ENCODE measurements at places on chromosomes 12 and 14.

DNA sequence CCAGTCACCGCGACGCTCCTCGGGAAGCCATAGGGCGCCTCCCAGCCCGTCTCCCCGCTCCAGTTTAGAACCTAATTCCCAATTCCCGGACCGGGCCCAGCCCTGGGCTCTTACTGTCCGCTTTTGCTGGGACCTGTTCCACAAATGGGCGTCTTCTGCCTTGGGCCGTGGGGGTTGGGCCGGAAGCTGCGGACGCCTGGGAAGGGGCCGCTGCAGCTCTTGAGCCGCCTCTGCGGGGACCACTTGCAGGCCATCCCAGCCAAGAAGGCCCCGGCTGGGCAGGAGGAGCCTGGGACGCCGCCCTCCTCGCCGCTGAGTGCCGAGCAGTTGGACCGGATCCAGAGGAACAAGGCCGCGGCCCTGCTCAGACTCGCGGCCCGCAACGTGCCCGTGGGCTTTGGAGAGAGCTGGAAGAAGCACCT, 797 bp downstream of the UNG start:
- DNase-seq = peak; percentile 81

DNA sequence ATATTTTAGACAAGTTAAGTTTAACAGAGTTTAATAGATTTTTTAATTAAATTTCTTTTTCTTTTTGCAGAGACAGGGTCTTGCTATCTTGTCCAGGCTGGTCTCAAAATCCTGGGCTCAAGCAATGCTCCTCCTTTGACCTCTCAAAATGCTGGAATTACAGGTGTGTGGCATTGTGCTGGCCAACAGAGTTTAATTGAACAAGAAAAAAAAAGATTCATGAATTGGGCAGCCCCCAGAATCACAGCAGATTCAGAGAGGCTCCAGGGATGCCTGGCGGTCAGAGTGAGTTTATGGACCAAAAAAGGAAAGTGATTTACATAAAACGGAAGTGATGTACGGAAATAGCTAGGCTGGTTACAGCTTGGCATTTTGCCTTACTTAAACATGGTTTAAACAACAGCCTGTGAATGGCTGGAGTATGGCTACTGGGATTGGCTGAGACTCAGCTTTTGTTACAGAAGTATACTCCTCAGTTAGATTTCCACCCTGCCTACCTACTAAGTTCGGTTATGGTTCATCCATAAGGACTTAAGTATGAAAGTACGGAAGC, 14.5 kb upstream of the TESPA1 start:
- DNase-seq = no peak

- no peak for DNase-seq
These were observed 23.1 kb downstream of the ACVR1B start for GRCh38 chr12:51974646-51975045.

DNA sequence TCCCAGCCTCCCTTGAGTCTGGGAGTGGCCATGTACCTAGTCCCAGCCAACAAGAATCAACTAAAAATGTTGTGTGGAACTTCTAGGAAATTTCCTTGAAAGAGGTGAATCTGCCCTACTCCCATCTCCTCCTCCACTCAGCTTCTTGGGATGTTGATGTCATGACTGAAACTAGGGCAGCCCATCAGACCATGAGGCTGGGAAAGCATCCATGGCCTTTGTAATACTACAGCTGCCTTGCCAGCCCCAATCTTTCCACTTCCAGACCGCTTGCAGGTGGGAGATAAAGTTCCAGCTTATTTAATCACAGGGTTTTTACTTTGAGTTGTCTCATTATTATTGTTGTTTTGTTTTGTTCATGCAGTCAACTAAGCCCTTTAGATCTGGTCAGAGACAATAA, 170.3 kb upstream of the LMNTD1 start:
- no peak for DNase-seq

DNA sequence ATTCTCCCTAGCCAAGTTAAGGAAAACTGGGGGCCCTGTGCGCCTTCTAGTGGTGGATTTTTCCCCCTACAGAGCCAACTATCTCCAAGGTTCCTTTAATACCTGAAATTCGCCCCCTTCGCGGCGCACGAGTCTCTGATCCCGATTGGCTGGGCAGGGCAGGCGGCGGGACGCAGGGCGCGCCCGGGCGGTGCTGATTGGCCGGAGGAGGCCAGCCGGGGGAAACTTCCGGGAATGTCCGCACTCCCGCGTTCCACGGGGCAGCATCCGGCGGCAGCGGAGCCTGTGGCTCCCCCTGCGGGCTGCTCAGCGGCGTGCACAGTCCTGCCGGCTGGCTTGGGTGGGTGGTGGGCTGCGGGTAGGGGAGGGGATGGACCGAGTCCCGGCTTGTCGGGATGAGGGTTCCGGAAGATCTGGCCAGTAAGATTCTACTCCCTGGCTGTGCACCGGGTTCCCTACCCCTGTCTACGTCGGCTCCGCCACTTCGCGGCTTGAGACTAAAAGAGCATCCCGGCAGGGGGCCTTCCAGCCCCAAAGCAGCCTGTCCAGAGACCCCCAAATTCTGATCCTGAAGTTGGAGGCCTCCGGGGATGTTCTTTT, at the start of gene NABP2:
TSS of gene NABP2 (plus strand) at position 241 of the 600 bp plus-strand sequence. CDS start 515 bp downstream, outside the sequence.
- DNase-seq = peak; percentile 98

GRCh38 chr14:99728231-99728920, 44.3 kb downstream of the CYP46A1 start:
- no peak for DNase-seq

- peak; percentile 52 for DNase-seq
These were observed 17.2 kb downstream of the PLEKHG3 start for GRCh38 chr14:64721391-64721791.

DNA sequence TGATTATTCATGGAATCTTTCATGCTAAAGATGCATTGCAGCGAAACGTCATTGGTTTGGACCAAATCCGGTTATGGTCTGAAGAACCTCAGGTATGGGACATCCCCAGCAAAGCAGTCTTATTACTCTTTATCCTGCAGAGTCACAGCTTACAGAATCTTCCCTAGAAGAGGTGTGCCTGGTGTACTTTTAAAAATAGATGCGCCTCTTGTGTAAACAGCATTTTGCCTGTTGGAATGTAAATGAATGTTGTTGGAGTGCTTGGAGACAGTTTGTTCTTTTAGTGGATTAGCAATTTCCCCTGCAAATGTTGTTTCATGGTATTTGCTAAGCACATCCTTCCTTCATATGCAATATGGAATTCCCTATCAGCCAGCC, 242.5 kb downstream of the ZFP36L1 start:
- DNase-seq = peak; percentile 85
